T-helper 17 cell (primary cell): ENCODE measurements at places on chromosomes 11 and 22. TPM values are rescaled to one million over a fixed set of nuclear protein-coding genes. Genes with fewer than 3 reads are reported as not detected.

Gene PTPRCAP
- 170 TPM for total RNA-seq

Gene RAB3IL1
- not detected for total RNA-seq

DNA sequence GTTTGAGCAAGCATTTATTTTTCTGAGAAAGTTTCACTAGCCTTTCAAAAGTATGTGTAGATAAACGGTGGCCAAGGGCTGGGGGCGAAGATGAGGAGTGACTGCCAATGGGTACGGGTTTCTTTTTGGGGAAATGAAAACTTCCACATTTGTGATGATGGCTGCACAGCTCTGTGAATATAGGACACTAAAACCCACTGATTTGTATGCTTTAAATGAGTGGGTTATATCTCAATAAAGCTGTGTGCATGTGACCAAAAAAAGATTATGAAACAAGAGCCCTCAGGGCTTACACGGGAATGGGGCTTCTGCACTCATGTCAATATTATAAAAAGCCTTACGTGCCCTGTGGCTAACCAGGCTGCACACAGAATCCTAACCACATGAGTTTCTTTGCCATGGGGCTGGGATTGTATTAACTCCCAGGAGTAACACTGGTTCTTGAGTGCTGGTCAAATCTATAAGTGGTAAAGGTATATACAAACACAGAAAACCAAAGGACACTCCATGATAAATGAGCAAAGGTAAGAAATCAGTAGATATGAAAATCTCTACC is 31.3 kb downstream of the ABCC8 start:
- no peak for DNase-seq
- H3K27ac ChIP-seq, result no peak overlapping the region
- H3K27me3 ChIP-seq, result peaks cover 22% of the 10 kb centered on the region
- peaks cover 2% of the 10 kb centered on the region for H3K4me1 ChIP-seq

DNA sequence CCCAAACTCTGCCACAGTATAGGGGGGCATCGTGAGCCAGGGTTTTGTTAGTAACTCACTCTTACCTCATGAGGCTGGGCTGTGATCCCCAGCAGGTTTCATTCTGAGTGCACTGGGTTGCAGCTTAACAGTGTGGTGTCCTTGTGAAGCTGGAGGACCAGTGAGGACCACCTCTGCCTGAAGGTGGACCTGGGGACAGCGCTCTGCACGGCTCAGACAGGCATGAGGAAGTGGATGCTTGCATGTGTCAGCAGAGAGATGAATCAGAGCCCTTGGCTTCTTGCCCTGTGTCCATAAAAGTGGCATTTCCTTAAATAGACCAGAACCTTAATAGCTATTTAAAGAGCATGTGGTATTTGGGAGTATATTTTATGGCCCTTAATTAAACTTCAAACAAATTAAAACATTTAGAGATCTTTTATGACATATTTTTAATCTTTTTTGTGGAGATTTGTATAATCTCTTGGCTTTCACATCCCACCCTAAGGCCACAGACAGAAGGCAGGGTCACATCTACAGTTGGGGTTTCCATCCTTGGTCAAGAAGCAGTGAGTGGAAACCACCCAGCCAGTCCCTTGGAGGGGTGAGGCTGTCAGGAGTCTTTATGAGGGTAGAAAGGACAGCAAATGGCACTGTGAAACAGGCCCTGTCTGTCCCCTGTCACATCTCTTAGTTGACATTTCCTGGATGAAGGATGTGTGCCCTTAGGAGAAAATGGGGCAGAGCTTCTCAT is 24.8 kb upstream of the ADORA2A start:
- peaks cover 4% of the 10 kb centered on the region for H3K36me3 ChIP-seq
- no peak overlapping the region for H3K4me3 ChIP-seq
- H3K27ac ChIP-seq, result peak overlapping the region; percentile 34
- no peak for DNase-seq
- H3K27me3 ChIP-seq, result no peaks in the 10 kb centered on the region

GRCh38 chr22:43544289-43544673 is 132.5 kb downstream of the MPPED1 start:
- H3K4me3 ChIP-seq, result no peak overlapping the region
- no peaks in the 10 kb centered on the region for H3K36me3 ChIP-seq
- no peak for DNase-seq
- H3K27me3 ChIP-seq, result peaks cover 31% of the 10 kb centered on the region
